ENCODE measurements at places on chromosomes 4 and X.

DNA sequence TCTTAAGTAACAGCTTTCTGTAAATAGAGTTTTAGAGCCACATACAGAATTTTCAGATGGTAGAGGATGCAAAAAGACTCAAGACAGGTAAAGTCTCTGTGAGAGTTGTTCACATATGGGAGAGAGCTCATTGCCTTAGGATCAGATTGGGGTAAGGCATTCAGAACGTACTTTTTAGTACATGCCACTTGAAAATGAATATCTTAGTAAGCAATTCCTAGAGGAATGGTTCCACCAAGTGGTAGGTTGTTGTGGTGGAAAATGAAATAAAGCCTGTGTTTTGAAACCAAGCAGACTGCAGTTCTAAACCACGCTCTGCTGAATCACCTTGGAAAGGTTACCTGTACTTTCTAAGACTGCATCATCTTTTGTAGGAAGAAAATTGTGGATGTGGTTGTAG, 547.0 kb upstream of the LCORL start:
- DNase-seq, result peak; percentile 2

DNA sequence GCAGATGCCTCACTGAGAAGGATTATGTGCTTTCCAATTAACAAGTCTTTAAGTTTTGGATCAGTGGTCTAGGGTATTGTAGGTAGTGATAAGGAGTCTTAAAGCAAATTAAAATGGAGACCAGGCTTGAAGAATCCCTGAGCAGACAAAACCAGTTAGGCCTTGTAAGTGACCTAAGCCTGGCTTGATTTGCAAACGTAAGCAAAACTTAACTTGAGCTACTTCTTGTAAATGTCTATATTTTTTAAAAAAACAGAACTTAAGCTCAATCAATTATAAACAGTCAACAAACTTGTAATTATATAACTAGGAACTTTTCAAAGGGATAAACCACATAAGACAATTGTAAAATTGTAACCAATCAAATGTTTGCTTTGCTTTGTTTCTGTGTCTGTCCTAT, 72.7 kb upstream of the NALF2 start:
- DNase-seq, result no peak

DNA sequence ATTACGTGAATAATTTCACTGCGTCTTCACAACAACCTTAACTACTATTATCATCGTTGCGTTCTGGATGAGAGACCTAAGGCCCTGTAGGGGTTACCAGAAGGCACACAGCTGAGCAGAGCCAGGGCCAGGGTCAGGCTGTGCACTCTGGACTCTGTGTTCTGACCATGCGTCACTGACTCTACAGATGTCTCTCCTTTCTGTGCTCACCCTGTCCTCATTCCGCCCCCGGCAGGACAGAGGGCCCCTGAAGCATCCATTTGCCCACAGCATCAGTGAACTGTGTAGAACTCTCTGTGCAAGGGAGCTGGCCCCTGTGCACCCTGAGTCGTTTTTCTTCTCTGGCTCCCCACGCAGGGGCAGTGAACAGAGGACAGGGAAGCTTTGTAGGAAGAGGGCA, 21.3 kb downstream of the GPKOW start:
- DNase-seq, result no peak

- no peak for DNase-seq
Observed at GRCh38 chr4:82560853-82561785, 669 bp downstream of the TMEM150C start.

DNA sequence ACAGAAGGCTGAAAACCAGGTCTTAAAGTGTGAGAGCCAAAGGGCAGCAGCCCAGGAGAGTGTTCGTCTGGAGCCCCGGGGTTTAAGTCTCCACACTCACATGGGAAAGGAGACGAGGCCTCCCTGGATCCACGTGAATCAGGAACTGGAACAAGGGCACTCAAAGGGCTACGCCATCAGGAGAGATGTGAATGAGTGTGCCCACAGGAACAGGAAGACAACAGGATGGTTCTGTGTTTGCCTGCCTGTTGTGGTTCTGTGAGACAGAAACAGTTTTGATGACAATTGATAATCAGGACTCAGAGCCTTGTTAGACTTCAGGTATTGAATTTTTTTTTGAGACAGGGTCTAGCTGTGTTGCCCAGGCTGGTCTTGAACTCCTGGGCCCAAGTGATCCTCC, 4.9 kb upstream of the CTBP1 start:
- no peak for DNase-seq

GRCh38 chrX:38804682-38805431, 3.6 kb downstream of the MID1IP1 start:
- DNase-seq, result no peak

- DNase-seq, result no peak
Observed at GRCh38 chr4:83012200-83012686, 1.6 kb upstream of the LIN54 start.

DNA sequence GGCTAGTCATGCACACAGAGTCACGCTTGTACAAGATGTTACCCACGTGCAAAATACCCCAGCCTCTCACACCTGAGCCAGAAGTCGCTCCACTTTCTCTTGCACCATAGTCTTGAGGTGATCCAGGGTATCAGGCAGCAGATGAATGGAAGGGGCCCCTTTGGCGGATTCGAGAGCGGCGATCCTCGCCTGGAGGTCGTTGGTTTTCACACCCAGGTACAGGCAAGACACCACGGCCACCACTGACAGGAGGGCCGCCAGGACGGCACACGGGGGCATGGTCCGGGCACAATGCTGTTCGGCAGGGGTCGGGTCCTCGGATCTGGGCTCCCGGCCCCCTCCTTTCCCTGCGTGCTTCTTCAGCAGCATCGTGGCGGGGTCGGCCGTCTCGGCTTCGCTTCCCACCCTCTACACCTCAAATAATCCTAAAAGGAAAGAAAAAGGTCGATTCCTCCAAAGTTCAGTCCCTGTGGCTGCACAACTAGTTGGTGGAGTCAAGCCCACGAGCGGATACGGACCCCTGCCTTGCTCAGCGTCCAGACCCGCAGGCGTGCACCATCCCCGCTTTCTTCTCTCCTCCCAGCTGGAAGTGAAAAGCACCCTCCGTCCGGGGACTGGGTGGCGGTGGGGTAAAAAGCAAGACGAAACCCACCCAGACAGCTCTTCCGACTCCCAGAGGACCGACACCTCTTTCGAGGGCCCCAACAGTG, 652 bp downstream of the COL25A1 start:
- no peak for DNase-seq

GRCh38 chr4:153061971-153062370, 125.8 kb downstream of the FHDC1 start:
- DNase-seq, result peak; percentile 34

DNA sequence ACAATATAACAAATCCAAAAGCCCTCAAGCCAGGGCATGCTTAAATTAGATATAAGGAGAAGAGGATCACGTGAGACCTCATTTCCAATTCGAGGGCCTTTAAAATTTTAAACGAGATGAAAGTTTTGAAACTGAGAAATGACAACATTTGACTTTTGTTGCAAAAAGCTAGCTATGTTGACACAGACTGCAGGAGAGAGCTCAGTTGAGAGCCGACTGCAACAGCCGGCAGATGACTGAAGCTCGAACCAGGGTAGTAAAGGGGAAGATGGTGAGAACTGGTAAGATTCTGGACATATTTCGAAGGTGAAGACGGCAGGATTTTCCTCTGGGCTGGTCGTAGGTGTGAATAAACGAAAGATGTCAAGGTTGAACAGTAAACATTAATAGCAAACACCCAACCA, 773 bp downstream of the PRMT9 start:
- DNase-seq, result no peak

DNA sequence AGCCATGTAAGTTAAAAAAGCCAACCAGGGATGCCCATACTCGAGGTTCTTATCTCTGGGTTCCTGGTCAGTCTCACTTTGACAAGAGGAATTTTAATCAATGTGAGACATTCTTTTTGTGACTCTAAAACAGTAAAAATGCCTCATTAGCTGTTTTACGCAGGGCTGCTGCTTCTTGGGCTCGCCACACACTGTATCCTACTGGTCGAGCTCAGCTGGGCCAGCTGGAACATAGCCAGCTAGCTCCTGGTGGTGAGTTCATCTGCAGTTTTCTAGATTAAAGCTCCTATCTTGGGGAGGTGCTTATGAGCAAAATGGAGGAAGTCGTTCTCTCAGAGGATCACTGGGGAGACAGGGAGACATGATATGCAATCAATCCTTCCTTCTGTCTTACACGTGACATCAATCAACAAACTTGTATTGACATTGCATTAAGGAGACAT, 55.9 kb upstream of the LEF1 start:
- no peak for DNase-seq

GRCh38 chr4:108433832-108434231, 186.5 kb upstream of the RPL34 start:
- no peak for DNase-seq

- DNase-seq, result no peak
Observed at GRCh38 chrX:47562615-47563243, 1.7 kb downstream of the ARAF start.

GRCh38 chrX:74344280-74344622, 40.3 kb downstream of the ZCCHC13 start:
- no peak for DNase-seq

- DNase-seq, result no peak
Observed at GRCh38 chr4:176014583-176015108, 51.0 kb upstream of the WDR17 start.

- no peak for DNase-seq
Observed at GRCh38 chr4:84470204-84470785, 28.8 kb downstream of the NKX6-1 start.

- DNase-seq, result no peak
Observed at GRCh38 chr4:128751354-128751753, 58.1 kb upstream of the JADE1 start.

DNA sequence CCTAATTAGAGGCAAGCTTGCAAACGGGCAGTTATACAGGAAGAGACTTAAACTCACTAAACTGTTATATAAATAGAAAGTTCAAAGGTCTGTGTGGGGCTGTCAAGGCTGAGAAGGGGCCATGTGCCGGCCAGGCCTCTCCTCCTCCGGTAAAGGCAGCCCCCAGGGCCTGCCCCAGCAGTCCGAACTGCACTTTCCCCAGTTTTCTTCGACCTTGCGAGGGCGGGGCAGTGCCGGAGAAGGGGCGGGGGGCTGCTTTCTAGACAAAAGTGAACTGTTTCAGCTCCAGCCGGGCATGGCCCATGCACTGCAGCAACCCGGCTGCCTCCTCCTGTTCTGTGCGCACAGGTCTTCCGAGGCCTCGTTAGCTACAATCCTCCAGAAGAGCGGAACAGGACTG, 4.1 kb downstream of the AFF2 start:
- DNase-seq, result no peak

All from NCI-H1694 treated with DMSO at 0.1 percent for 48 hours (cell line).